ENCODE measurements at places on chromosomes 6 and 20.

GRCh38 chr6:30915591-30915946, 1.5 kb downstream of the VARS2 start:
- DNase-seq = peak; percentile 64

- no peak for DNase-seq
Measured at GRCh38 chr20:14853079-14853478, 515.7 kb upstream of the FLRT3 start.

- DNase-seq = no peak
Measured at GRCh38 chr20:17875106-17875980, 93.3 kb downstream of the SNX5 start.

GRCh38 chr20:52242237-52243230, 51.0 kb upstream of the ZFP64 start:
- peak; percentile 43 for DNase-seq

- DNase-seq = no peak
Measured at GRCh38 chr20:25408890-25409289, 1.4 kb downstream of the GINS1 start.

- DNase-seq = no peak
Measured at GRCh38 chr20:47464380-47465101, 37.1 kb upstream of the NCOA3 start.

DNA sequence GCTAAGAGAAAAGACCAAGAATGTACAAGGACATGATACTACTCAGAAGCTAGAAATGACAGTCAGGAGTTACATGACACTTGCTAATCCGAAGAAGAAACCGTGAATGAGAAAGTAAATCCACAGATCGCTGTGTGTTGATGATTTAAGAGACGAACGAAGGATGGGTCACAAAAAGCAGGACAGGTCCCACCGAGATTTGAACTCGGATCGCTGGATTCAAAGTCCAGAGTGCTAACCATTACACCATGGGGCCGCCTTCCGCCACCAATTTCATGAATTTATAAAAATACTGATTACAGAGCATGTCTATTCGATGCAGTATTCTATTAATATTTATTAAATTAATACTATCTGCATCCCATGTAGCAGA, 54.0 kb upstream of the BTN3A2 start:
- peak; percentile 70 for DNase-seq

DNA sequence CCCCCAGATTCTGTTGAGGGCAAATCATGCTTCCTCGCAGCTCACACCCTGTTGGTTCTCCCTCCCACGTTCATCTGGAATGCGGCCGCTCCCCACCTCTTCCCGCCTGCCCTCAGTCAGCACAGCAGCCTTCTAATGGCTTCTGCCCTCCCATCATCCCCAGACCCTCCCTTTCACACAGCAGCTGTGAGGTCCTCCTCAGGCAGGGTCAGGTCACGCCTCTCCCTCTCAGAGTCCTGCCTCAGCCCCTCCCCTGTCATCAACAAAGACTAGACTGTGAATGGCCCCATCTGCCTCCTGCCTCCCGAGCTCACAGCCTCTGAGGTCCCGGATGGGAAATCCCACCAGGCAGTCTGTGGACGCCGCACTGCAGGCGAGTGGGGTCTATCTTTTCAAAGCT, 7.9 kb upstream of the BHLHE23 start:
- DNase-seq = no peak

GRCh38 chr6:75849329-75850025, 100.4 kb downstream of the MYO6 start:
- no peak for DNase-seq

GRCh38 chr20:33284284-33284683, 1.3 kb downstream of the BPIFB1 start:
- DNase-seq = no peak

DNA sequence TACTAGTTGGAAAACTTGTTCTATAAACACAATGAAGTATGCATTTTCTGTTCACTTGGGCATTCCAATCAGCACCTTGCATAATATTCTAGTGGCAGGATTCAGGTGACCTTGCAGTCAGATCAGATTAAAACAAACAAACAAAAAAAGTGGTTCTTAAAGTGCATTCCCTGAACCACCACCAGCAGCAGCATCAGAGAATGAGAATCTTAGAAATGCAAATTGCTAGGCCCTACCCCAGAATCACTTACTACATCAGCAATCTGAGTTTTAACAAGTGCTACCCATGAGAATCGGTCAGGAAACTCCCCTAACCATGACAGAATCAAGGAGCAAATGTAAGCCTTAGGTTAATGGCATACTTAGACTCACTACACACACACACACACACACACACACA, 41.7 kb downstream of the SNAP25 start:
- no peak for DNase-seq

DNA sequence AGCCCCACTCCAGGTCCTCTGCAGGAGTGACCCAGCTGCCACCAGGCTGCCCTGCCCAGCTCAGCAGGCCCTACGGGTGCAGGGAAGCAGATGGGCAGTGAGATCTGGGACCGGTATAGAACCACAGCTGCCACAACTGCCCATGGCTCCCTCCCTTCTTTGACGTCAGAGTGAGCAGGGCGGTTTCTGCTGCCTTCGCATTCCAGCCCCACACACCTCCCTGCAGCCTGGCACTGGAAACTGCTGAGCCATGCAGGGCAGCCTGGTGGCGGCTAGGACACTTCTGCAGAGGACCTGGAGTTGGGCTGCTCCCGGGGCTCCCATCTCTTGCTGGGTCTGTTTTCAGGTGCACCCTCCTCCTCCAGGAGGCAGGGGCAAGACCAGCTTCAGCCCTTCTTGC, 101.6 kb upstream of the CD93 start:
- DNase-seq = no peak

- no peak for DNase-seq
Measured at GRCh38 chr20:47202733-47203667, 153.5 kb downstream of the ZMYND8 start.

DNA sequence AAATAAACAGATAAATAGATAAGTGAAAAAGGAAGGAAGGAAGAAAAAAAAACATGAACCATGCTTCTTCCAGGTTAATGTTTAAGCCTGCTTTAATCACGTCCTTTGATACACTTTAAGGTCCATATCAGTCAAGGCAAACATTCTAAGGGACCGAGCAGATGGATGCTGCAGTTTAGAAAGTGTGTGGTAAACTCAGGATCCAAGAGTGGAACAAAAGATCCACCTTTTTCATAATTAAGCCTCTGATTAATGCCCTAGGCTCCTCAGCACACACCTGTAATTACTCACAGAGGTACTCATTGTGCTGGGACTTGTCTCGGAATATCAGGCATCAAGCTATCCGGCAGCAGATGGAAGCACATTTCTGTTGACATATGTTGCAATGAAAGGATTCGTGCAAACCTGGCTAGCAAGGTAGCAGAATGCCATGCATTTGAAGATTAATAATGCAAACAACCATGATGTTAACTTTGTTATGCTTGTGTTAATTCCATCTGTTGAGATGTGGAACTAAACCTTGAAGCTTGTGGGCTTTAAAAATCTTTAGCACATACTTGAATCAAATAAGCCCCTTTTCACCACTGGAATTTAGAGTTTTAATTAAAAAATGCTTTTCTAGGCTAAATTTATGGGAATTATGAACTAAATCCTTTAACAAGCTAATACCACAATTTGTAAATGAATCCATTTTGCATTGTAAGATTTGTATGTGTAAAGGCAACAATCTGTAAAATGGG, 163.7 kb downstream of the RALGAPA2 start:
- DNase-seq = no peak

DNA sequence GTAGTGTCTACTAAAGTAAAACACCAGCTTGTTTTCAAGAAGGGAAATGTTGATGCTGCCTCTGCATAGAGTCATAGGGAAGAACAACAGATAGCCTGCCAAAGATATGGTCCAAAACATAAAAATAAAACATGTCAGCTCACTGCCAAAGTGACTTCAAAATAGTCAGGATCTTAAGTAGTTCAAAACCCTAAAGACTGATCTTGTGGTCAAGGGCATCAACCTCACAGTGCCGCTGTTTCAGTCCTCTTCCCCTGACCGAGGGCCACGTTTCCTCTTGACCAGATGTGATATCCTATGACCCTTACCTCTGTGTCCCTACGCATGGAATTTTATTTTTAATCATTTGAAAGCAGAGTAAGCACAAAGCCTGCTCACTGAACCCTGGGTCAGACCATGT, 104.2 kb upstream of the CNKSR3 start:
- no peak for DNase-seq

- DNase-seq = no peak
Measured at GRCh38 chr20:44357555-44358125, 2.1 kb downstream of the HNF4A start.

DNA sequence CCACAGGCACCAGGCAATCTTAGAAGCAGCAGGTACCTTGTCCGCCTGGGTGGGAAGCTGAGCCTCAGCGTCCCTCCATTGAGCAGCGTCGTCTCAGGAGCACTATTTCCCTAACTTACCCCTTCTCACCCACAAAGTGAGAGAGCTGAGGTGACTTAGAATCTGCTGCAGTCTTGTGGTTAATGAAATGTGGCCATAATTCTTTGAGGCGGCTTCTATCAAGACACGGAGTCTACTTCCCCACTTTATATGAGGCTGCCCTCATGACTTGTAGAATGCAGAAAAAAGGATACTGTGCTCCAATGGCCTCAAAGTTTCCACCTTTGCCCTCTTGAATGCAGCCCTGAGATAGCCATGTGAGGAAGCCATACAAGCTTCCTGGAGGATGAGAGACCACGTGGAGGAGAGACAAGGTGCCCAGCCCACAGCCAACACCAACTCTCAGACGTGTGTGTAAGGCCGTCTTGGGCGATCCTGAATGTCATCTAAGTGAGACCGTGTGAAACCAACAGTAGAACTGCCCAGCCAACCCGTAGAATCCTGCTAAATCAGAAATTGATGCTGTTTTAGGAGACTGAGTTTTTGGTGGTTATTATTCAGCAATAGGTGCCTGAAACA, 9.1 kb upstream of the TAGAP start:
- no peak for DNase-seq

- DNase-seq = no peak
Measured at GRCh38 chr6:158269657-158270056, 42.6 kb upstream of the TULP4 start.

Measured in NAMALWA (cell line).